ENCODE measurements at places on chromosomes 1 and 21.

DNA sequence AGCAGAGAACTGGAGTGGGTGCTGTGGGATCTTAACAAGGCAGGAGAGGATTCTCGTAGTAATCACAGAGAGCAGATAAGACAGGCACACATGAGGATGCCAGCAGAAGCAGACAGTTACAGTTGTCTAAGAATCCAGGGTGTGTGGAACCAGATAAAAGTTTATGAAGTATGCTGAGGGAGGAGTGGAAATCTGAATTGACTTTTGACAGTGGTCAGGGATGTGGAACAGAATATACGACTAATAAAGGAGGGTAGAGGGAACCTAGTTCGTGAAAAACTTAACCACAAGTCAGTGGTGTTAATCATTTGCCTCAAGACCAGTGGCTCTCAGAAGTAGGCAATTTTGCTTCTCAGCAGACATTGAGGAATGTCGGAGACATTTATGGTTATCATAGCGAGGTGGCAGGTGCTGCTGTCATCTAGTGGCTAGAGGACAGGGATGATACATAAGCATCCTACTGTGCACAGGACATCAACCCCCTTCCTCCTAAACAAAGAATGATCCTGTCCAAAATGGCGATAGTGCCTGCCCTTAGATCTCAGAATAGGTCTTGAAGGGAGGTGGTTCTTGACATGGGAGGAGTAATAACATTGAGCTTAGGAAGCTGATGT lies 3.0 kb downstream of the LRRC8D start:
- DNase-seq = no peak

DNA sequence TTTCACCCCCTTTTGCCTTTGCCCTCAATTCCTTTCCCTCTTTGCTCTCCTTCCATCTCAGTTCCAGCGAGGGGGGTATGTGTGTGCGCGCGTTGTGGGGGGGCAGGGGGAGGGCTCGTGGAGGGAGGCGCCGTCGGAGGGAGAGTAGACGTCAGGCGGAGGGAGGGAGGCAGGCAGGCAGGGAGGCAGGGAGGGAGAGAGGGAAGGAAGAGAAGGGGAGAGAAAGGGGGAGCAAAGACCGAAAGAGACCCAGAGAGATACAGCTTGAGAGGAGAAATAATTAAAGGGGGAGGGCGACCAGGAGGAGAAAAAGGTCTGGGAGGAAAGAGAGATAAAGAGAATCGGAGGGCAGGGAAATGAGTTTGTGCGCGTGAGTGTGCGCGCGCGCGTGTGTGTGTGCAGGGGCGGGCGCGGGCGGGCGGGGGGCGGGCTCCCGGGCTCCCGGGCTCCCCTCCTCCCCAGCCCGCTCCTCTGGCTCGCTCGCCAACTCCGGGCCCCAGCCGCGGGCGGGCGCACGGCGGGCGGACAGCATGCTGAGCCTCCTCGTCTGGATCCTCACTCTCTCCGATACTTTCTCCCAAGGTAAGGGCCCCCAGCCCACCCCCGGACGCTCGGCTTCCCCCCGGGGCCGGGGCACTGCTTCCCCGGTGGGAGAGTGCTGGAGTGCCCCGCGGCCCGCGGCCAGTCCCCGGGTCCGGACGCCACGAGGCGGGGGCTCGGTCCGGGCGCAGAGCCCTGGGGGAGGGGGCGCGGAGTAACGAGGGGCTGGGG lies at the start of gene KIRREL1:
TSS of gene KIRREL1 (plus strand) at position 499 of the 771 bp plus-strand sequence. CDS start at position 531, 32 bp downstream.
- no peak for DNase-seq

- DNase-seq = no peak
Observed at GRCh38 chr1:13560541-13560940, 23.1 kb upstream of the PDPN start.

- DNase-seq = no peak
Observed at GRCh38 chr21:8993284-8993942, 1528.0 kb upstream of the TPTE start.

- DNase-seq = no peak
Observed at GRCh38 chr1:203544978-203545816, 51.2 kb downstream of the OPTC start.

GRCh38 chr1:50611675-50612074 lies 188.4 kb upstream of the DMRTA2 start:
- DNase-seq = no peak

GRCh38 chr1:204828352-204828850 lies 42.3 kb upstream of the NFASC start:
- no peak for DNase-seq

DNA sequence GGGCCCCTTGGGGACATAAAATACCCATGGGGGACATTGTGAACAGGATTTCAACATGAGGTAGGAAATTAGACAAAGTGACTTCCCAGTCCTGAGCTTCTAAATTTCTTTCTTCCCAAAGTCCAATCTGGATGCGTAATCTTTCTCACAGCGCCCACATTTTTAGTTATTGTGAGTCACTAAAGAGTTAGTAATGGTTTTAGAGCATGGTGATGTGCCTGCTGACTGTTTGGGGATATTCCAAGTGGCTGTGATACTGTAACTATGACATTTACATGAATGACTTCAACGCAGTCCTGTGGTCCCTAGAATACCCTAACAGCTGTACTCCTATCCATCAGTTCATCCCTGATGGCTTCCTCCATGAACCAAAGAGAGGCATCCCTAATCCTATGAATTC lies 224.0 kb upstream of the COA6 start:
- DNase-seq = no peak

DNA sequence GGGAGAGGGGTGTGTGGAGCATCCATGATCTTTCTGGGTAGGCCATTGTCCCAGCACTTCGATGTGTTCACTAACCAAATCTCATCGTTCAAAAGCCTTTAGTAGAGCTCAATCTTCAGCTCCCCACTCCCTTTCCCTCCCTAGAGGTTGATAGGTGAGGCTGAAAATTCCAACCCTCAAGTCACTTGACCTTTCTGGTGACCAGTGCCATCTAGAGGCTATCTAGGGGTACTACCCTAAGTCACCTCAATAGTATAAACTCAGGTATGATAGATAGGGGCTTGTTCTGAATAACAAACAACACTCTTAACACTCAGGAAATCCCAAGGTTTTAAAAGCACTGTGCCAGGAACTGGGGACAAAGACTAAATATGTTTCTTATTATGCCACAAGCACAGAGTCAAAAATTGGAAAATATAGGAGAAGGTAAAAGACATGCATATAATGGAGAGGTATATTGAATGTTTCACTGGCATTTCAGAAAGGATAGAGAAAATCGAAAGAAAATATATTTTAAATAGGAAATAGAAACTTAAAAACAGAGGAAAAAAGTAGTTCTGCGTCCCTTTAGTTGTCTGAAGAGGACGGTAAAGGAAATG lies 42.9 kb upstream of the CD53 start:
- DNase-seq = no peak

- DNase-seq = no peak
Observed at GRCh38 chr1:119564548-119564947, 57.5 kb downstream of the HSD3B1 start.

GRCh38 chr1:113439277-113439670 lies 49.0 kb downstream of the MAGI3 start:
- DNase-seq = no peak

DNA sequence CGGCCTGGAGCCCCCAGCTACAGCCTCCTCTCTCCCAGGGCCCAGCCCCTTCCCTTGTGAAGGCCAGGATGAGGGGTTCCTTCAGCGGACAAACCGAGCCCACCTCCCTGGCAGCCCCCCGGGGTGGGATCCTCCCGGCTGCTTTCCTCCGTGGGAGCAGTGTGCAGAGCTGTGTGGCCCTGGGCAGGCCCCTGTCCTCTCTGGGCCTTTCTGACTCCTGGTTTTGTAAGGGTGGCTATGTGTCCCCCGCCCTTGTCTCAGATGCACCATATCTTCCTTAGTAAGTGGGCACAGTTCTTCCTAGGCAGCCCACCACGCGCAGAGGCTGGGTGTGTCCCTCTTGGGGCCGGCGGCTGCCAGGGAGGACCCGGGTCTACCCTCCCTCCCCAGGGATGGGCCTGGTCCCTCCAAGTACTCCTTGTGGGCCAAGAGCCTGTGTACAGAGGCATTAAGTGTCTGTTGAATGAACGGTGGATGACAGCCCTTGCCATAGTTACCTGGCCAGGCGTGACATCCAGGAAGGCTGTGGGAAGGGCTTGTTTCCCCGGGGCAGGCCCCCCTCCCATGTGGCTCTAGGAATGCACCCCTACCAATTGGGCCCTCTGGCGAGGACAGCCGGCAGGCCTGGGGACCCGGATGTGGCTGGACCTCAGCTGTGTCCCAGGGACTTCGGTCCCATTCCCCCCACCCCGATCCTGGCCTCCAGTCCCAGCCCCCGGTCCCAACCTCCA lies 3.8 kb downstream of the SMIM1 start:
- DNase-seq = no peak

GRCh38 chr1:117611121-117611601 lies 5.3 kb downstream of the TENT5C start:
- no peak for DNase-seq

GRCh38 chr1:32798679-32799416 lies 18.3 kb downstream of the YARS1 start:
- no peak for DNase-seq

DNA sequence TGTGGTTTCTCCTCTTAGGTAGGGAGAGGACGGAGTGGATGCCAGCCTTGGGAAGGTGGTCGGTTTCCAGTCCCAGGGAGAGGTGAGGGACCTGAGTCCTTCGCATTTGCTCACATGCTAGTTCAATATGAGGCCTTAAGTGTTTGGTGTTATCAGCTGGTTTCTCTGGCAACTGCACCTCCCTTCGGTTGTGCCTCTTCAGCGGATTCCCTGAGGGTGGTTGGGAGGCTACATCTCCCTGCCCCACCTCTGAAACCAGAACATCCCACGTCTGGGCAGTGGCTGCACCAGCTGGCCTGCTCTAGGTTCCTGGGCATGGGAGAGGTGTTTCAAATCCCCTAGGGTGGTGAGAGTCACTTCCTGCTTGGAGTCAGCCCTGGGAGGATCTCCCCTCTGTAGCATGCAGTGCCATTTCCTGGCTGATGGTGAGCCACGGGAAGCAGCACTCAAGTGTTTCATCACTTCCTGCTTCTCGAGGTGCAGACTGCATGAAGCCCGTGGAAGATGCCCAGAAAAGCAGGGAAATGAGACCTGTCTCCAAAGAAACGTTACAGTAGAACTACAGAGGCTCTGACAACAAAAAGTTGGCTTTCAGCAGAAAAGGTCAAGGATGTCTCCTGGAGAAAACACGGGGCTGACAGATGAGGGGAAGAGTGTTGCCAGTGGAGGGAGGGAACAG lies 4.5 kb downstream of the TMEM125 start:
- DNase-seq = peak; percentile 12

DNA sequence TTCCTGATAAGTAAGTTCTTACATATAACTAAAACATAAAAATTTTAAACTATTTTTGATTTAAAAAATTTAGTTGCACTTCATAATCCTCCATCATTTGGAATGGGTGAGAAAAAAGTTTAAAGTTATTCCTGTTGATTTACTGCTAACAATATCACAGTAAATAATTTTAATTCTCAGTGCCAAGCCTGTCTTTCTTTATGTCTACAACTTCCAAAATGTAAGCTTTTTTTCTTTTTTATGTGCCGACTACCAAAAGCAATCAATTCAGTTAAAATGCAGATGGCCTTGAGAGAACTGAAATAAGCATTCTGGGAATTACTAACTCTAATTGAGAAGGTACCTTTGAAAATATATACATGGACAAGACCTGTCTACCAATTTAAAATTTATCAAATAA lies 1224.3 kb upstream of the B3GALT2 start:
- DNase-seq = no peak

DNA sequence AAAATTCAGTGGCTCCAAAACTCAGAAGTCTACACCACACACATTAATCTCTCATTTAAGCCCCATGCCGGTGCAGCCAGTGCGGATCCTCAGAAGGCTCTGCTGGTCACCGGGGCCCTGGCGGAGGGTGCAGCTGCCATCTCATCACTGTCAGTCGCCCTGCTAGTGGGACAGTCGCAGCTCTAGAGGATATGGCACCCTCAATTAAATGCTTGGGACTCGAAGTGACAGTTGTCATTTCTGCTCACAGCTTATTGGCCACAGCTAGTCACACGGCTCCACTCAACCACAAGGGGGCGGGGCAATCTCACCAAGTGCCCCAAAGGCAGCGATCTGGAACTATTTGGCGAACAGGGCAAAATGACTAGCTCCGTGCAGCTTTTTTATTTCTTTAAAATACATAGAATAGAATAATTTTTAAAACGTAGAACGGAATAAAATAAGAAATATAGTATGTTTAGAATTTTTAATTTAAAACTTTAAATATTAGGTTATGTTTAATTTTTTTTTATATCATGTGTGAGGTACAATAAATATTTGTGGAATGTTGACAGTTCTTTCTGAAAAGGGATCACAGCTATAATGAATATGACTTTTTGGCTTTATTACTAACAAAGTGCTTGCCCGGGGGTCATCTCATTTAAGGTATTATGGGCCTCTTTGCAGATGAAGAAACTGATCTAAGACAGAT lies 8.0 kb upstream of the MAN1C1 start:
- DNase-seq = peak; percentile 90

DNA sequence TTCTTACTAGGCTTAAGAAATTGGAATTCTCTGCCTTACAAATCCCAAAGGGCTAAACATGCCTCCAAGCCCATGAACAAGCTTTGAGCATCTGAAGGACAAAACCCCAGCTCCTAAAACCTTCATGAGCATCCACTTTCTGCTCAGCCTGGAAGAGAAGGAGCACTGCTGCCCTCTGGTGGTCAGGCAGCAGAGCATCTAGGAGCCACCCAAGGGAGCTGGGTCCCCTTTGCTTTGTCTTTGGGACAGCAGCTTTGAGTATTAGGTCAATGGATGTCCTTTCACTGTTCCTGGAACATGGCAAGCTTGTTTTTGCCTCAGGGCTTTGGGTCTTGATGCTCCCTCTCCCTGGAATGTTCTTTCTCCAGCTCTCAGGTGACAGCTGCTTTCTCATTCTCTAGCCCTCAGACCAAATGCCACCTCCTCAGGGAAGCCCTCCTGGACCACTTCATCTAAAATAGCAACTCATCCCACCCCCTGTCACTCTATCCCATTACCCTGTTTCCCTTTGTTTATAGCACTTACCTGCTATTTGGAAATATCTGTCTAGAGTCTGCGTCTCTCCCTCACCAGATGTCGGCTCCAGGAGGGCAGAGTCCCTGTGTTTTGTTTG lies 25.7 kb downstream of the RAB7B start:
- DNase-seq = peak; percentile 76

GRCh38 chr1:174789399-174789798 lies 210.3 kb upstream of the CACYBP start:
- DNase-seq = no peak

DNA sequence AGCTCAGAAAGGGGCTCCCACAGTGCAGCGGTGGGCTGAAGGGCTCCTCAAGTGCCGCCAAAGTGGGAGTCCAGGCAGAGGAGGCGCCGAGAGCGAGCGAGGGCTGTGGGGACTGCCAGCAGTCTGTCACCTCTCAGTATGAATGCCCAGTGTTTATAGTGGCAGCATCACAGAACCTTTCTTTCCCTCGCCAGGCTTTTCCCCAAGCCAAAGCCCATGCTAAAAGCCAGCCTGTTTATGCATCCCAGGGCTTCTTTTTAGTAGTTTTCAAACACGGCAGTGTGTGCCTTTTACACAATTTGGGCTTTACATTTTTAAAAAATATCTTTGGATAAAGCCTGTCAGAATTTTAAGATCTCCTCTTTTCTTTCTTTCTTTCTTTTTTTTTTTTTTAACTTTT lies 70.6 kb downstream of the CENPF start:
- no peak for DNase-seq

- DNase-seq = no peak
Observed at GRCh38 chr1:160471253-160471652, 51.8 kb downstream of the SLAMF6 start.

- DNase-seq = no peak
Observed at GRCh38 chr21:30166171-30166570, 434 bp downstream of the CLDN17 start.

GRCh38 chr1:17369466-17369865 lies 2.5 kb upstream of the PADI6 start:
- no peak for DNase-seq

GRCh38 chr1:160410406-160411005 lies 10.1 kb downstream of the VANGL2 start:
- no peak for DNase-seq

Data from activated CD4-positive, alpha-beta T cell treated with anti-CD3 and anti-CD28 coated beads, Interleukin-2, amount 50 U/mL, for 1 hour (primary cell).